Stimulated activated CD4-positive, alpha-beta T cell treated with anti-CD3 and anti-CD28 coated beads, TNF-alpha, amount 100 ng/mL, for 1 hour (primary cell): ENCODE measurements at places on chromosomes 6 and 20.

- no peak for DNase-seq
These were observed 151.6 kb downstream of the PRKN start for GRCh38 chr6:162576016-162576415.

GRCh38 chr6:158290659-158291058 is 21.6 kb upstream of the TULP4 start:
- no peak for DNase-seq

DNA sequence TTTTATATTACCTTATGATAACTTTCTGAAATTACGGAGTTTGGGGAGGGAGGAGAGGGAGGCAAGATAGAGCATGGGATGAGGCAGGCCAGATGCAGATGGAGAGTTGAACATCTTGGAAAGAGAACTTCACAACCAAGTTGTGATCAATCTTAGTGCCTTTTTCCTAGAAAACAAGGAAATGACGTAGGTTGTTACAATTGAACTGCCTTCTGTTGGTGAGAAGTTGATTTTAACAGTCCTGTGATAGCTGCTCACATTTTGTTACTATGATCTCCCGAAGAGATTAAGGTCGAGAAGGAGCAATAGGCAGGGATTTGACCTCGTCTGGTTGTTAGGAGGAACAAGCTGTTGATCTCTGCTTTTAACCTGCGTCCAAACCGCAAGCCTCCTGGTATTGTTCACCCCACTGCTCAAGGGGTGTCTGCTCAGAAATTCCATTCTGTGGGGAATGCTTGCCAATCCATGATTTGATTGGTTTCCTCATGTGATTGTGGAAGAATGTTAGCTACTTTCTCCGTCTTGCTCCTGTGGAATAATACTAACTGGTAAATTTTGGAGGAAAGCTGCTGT is 35.1 kb downstream of the TIAM2 start:
- DNase-seq = no peak

DNA sequence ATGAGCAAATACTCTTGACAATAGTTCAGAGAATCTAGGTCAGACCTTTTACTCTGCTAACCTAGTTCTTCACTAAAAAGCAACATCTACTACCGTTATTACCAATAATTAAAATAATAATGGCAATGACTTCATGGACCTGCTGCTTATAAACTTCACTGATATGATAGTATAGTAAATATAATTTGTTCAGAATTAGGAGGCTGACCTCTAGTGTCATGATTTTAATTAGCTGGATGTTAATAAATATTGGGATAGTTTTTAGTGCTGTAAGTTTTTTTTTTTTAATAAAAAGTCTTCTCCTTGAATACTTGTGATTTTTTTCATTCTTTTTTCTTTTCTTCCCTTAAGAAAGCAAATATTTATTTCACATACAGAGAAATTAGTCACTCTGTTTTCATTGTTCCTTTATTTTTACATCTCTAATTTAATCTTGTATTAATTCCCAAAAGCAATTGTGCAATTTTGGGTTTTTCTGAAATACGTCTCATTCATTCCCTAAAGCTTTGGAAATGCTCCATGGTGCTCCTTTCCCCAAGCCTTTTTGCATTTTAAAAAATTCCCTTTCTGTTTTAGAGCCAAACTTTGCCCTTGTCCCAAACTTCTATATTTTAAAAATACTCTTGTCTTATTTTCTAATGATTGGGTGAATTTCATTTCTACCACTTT is 46.6 kb upstream of the UST start:
- no peak for DNase-seq

DNA sequence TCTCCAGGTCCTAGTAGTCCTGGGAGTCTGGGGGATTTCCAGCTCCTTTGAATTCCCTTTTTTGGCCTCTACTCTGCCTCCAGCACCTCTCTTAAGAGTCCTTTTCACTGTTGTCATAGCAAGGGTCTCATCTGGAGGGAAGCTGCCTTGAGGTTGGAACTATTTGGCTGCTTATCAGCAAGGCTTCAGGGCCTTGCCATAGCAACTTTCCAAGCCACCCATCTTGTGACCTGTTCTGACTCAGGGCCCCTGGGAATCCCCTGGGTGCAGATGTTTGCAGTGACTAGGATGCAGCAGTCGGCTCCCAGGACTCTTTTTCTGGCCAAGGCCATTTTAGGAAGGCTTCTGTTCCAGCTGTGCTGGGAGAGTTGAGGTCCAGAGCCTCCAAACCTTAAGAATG is 12.4 kb downstream of the PKIG start:
- no peak for DNase-seq

- DNase-seq = no peak
These were observed 123.0 kb upstream of the ENPP5 start for GRCh38 chr6:46293641-46294316.

DNA sequence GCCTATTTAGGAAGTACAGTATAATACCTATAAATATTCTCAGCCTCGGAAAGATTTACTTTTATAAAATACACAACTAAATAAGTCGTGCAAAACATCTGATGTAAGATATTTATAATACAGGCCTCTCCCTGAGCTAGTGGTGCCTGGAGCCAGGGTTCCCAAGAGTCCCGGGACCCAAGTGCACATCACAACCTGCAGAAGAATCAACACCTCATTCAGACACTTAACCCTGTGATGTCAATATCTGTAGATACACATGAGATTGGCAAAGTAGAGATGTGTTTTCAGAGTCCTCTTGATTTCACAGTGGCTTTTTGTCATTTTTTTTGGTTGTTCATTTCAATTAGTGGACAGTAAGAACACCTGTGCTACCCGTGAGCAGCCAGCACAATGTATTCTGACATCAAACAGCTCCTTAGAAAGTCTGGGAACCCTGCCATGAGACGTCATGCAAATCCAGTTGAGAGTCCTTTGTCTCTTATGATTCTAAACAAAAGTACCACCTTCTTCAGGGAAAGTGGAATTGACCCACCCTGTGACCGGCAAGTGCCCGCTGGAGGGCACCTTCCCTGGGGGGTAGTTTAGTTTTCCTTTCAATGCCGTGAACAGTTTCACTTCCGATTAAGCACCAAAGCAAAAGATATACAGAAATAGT is 101.6 kb downstream of the DACT2 start:
- DNase-seq = no peak

GRCh38 chr6:34912715-34913464 is 23.8 kb downstream of the ANKS1A start:
- DNase-seq = no peak

GRCh38 chr20:58864346-58864745 is 11.8 kb downstream of the GNAS start:
- DNase-seq = no peak

GRCh38 chr6:33797626-33798342 is 6.0 kb downstream of the MLN start:
- no peak for DNase-seq

GRCh38 chr6:147950623-147950987 is 392.0 kb upstream of the SASH1 start:
- no peak for DNase-seq

DNA sequence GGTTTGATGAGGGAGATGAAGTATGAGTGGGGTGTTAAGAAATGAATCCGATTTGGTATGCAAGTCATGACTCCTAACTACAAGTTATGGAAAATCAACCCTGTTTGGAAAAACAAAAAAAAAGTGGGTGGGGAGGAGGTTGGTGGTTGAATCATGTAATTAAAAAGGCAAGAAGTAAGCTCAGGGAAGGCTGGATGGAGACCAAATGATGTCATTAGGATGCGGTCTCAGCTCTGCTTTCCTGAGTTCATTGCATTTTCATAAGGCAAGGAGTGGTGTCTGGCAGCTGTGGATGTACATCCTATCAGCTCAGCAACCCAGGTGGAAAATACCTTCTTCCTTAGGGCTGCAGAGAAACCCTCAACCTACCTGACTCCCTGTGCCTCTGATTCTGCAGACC is 60.4 kb upstream of the AKAP12 start:
- DNase-seq = no peak

DNA sequence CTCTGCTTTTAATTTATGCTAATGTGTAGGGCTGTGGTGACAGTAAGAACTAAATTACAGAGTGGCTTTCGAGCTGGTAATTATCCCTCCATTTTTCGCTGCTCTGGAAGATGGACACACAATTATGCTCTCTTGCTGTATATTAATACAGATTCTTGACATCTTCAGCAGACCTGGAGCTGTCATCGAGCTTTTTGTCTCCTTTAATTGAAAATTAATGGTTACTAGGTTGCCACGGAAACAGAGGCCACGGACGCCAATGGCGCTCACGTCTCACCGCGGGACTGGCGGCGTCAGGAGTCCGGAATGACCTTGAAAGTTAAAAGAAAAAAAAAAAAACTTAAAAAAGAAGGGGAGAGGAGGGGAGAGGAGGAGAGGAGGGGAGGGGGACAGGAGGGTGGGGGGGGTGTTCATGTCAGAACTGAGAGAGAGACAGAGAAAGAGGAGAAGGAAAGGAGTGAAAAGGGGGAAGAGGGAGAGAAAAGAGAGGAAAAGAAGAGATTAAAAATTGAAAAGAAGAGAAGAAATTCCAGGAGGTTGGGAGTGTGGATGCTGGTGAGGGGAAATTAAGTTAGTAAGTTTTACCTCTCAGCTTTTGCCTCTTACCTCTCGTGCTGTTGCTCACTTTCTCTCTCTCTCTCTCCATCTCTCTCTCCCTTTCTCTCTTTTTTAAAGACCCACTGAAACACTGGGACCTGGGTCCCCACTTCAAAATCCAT is 22.1 kb upstream of the FOXP4 start:
- DNase-seq = no peak

GRCh38 chr6:80094017-80094416 is 12.5 kb upstream of the BCKDHB start:
- no peak for DNase-seq

DNA sequence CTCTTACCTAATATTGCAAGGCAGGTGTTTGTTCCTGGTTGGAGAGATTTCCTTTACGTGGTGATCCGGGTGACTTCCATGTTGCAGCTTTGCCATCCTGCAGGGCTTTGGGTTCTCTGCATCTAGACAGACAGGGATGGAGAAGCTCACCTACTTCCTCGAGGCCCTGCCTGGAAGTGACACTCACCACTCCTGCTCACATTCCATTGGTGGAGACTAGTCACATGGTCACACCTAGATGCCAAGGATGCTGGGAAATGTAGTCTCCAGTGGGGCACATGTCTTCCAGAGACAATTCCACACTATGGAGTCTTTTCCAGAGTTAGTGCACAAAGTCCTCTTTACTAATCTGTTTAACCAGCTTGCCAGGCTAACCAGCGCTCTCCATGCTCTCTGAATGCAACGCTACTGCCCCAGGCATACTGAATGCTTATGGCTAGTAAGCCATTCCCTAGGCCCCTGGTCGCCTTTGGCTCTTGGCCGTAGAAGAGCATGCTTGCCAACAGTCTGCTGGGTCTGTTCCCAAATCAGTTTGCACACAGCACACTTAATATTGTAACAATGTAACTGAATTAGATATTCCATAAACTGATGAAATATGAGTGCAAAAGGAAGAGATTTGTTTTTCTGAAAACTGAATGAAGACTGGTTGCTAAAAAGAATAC is 6.7 kb upstream of the KCNK15 start:
- no peak for DNase-seq

- no peak for DNase-seq
These were observed 107.7 kb downstream of the JPH2 start for GRCh38 chr20:44079291-44079690.

DNA sequence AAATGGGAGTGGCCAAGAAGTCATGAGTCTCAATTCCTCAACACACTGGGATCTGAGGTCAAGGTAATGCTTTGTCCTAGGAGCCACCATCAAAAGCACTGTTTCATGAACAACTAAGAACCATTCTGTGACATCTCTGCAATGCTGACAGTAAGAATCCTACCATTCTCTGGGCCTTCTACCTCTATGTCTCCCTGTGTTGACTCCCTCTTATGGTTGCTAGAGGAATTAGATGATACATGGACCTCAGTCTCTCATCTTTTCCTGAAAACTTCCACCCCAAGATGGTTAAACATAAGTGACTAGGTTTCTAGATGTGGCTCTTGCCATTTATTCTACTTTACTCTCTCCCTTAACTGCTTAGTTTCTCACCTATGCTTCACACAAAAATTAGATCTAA is 9.1 kb downstream of the MTRF1L start:
- no peak for DNase-seq
